GF-D8 (cell line): ENCODE measurements at places on chromosomes 7 and 10.

GRCh38 chr7:77866370-77866769 is 67.8 kb downstream of the PHTF2 start:
- DNase-seq, result no peak

GRCh38 chr7:116547347-116547746 is 22.5 kb downstream of the CAV1 start:
- DNase-seq, result no peak

DNA sequence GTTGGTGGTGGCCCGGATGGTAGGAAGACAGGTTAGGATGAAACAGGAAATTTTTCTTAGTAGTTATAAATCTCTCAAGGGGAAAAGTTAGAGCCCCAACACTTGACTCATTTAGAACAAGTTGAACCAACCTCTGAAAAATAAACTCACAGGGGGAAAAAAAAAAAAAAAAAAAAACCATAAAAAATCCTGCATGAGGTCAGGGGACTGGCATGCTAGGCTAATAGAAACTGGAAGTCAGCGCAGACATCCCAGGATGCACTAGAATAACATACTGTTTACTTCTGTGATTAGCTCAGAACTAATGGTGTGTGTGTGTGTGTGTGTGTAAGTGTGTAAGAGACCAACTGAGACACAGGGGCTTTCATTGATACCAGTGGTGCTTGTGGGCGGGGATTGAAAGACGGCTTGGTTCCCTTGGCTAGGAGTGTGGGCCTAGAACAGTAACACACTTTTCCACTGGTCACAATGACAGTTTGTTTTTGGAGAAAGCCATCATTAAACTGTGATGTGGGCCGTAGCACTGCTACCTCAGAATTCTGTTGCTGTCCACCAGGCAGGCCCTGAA is 491.6 kb upstream of the GALNT17 start:
- DNase-seq, result no peak

DNA sequence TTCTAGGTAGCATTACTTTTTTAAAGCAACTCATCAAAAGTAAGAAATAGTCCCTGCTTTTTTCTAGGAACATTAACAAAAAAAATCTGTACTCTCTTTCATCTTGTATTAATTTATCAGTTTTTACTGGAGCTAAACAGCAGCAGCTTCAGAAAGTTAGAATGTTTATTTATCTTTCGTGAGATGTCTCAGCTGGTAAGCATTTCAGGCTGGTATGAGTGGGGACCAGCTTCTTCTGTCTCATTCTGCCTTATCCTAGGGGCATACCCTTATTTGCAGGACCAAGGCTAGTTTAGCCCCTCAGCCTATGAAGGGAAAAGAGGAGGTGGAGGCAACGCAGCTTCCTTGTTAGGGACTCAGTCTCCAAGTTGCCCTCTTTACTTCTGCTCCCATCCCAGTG is 35.1 kb downstream of the LANCL2 start:
- no peak for DNase-seq
